Stimulated activated CD4-positive, alpha-beta T cell treated with anti-CD3 and anti-CD28 coated beads, Interleukin-4, amount 100 ng/mL, for 24 hours (primary cell): ENCODE measurements at places on chromosomes 5 and 9.

- no peak for DNase-seq
Measured at GRCh38 chr5:176737746-176738636, 72.4 kb upstream of the UNC5A start.

DNA sequence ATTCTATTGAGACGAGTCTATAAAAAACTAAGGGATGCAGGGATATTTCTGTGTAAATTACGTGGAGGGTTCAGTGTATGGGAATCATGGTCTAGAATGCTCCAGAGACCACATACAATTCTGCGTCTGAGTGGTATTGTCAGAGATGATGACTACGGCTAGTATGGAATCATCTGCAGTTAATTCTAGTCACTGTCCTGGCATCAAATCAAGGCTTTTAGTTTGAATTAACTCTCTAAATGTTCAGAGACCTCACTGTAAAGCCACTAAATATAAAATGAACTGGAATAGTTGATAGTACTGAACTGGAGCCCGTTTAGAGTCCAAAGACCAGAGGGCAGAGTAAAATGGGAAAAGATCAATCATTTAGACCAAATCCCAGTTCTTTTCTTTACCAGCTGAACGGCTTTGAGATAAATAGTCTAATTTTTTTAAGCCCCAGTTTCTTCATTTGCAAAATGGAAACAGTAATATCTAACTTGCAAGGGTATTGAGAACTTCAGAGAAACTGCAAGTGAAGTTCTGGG is 599.8 kb downstream of the EBF1 start:
- no peak for DNase-seq

- no peak for DNase-seq
Measured at GRCh38 chr9:10438955-10439354, 173.8 kb downstream of the PTPRD start.

DNA sequence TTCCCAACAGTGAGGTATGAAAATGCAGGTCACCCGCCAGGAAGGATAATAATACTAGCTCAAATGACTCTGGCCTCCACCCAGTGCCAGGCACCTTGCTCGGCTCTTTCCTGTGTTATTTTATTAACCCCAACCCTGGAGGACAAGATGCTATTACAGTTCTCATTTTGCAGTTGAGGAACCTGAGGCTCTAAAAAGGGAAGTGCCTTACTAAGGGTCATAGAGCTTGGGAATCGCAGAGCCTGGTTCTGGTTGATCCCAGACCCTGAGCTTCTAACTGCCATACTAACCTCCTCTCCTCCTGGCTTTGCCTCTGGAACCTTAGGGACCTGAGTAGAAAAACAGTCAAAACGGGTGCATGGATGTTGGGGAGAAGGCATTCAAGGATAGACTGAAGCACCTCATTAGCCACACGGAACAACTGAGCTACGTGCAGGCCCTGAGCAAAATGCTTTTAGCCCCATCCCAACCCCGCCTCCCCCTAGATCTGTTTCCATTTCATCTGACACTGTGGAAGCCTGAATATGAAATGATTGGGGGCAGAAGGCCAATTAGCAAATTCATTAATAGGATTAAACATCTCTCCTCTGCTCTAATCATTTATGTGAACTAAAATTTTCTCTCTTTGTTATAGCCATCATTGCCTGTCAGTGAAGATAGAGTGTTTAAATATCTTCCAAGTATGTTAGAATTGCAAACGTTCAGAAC is 7.9 kb downstream of the KCNIP1 start:
- DNase-seq, result no peak

- no peak for DNase-seq
Measured at GRCh38 chr5:171431251-171431777, 11.9 kb downstream of the FGF18 start.

GRCh38 chr5:37786862-37787519 is 52.9 kb downstream of the GDNF start:
- DNase-seq, result no peak

DNA sequence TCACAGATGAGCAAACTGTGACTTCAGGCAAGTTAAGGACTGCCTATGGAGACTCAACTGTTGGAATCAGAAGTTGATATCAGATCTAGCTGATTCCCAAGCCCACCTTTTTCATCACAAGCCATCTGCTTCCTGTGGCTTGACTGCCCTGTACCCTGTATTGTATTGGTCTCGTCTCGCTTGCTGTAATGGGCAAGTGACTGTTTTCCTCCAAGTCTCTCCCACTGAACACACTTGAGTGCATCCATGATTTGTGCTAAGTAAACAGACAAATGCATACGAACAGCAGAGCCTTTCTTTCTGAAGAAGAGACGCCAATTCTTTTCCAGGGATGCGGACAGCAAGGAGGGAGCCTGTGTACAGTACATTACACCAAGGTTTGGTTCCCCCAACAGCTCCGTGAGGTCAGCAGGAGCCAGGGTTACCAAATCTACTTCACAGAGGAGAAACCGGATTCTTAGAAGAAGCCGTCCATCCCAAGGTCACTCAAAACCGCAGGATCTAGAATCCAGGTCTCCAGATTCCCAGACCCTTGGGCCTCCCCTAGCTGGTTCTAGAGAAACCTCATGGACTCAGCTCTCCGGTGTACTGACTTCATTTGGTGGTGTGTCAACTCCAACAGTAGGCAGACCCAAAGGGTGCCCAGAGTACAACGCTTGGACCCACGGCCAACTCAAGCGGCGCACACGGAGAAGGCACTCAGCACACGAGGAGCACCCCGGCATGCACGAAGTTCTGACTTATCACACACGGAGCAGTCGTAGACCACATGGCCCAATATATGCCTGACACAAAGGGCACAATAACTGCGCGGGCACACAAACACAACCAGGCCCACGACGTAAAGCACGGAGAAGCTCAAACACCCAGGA is 1.1 kb downstream of the BAG1 start:
- peak; percentile 20 for DNase-seq

DNA sequence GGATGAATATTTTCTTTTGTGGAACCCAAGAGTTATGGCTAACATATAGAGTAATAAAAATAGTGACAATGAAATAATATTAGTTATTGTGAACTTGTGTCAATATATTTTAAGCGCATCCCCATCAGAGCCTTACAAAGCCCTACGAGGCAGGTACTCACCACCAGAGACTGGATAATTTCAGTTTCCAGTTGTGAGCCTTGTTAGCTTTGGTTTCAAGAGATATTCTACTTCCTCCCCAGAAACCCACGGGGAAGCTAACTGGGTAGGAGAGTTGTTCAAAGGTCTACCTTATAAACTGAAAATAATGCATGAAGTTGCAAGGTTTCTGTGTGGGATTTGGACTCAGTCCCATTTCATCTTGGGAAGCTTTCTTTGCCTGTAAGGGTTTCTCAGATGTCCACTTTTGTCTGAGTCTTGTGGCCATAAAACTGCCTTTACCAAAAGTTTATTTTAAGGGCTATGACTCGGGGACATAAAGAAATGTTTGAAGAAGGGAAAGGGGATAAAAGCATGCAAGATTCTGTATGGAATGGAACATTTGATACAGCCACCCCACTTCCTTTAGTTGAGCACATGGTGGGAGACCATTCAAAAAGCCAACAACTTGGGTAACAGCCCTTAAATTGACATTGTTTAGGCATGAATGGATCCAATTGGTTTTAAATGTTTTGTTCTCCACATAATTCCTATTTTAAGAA is 57.4 kb upstream of the ANKRD55 start:
- DNase-seq, result no peak

GRCh38 chr9:136147038-136147889 is 28.6 kb upstream of the TMEM250 start:
- DNase-seq, result no peak

DNA sequence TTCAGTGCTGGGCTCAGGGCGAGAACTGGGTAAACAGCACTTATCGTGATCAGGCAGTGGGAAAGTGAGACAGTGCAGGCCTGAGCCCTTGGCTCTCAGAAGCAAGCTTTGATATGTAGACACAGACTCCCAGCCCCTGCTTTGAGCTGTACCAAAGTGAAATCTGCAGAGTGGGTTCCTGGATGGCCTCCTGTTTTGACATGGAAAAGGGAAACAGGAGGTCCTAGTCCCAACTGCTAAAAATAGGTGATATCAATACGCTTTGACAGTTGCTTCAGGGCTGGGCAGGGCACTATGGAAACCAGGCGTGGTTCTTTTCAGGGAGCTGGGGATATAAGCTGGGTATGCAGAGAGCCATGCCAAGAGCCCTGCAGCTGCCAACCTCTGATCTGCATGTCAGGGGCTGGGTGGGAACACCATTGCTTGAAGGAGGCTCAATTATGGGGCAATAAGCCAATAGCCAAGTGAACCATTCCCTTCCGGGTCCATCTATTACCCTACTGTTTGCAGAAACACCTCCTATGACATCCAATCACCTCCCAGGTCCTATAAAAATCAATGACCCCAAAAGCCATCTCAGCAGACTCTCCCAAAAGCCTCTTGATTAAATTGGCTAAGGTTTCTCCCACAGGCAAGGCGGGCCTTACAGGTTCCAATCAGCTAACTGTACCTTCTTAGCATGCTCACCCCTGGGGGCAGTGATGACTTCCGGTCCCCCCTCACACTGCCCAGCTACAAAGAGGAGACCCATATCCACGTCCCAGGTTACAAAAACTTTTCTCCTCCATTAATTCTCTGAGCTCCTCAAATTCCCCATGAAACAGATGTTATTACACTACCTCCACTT is 45.8 kb downstream of the EPB41L4B start:
- DNase-seq, result no peak

DNA sequence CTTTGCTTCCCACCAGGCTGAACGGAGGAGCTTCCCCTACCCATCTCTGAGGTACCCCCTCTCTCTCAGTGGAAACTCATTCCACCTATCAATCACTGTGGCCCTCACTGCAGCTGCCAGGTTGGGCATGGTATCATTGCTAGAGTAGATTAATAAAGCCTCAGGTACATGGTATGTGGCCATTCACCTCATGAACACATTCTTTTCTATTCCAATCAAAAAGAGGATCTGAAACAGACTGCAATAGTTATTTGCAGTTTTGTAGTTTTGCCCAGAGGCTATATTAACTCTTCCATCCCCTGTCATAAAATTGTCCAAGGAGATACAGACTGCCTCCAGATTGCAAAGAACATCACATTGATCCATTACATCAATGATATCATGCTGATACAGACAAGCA is 85.8 kb upstream of the MVB12B start:
- no peak for DNase-seq

DNA sequence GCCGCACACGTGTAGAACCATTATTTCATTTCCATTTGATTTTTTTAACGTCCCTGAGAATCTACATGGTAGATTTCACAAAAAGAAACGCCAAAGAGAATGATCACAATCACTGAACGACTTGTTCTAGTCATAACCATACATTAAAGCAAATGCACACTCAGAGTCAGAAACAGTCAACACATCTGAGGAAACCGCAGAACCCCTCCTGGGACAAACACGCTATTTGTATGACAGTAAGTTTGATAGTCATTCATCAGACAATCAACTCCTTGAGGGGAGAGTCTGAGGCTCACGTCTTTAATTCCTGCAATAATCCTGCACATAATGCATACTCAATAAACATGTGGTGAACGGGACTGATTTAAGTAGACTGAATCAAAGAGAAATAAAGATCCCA is 129.2 kb downstream of the MED27 start:
- no peak for DNase-seq

- DNase-seq, result no peak
Measured at GRCh38 chr5:75054134-75054930, 2.0 kb upstream of the GCNT4 start.
